Foreskin melanocyte (primary cell): ENCODE measurements at places on chromosomes 7 and 10.
A peak's percentile ranks its signal among the peaks of the same experiment; 100 is the strongest.

- DNase-seq: no peak
These were observed 252.4 kb upstream of the SEMA3A start for GRCh38 chr7:84446991-84447480.

DNA sequence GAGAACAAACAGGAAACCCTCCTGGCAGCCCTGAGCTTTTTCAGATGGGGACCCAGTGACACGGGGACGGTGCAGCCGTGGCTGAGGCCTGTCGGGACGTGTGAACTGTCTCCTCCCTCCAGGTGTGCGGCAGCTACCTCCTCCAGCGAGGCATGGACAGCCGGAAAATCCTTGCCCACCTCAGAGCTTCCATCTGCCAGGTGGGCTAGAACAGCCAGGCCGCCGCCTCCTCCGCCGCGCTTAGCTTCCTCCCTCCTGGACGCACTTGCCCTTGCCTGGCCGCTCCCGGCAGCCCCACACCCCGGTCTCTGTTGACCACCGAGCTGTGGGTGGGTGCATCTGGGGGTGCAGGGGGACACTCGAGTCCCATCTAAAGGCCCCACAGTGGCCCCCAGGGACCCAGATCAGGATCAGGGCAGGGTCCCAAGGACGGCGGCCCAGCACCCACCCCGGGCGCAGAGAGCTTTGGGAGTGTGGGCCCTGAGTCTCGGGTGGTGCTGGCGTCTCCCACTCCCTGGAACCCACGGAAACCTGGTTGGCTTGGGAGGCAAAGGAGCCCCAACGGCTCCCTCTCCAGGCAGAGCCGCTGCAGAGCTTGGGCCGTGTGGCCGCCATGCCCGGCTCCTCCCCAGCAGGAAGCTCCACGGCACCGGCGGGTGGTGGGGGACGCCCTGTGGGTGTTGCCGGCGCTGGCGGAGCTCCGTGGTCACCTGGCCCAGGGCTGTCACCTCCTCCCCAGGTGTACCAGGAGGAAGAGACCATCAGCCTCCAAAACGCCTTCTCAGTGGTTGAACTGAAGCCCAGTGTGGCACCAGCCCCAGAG, 32.9 kb upstream of the UTF1 start:
- DNase-seq: no peak

GRCh38 chr7:77326131-77326530, 90.0 kb downstream of the GSAP start:
- no peak for DNase-seq

DNA sequence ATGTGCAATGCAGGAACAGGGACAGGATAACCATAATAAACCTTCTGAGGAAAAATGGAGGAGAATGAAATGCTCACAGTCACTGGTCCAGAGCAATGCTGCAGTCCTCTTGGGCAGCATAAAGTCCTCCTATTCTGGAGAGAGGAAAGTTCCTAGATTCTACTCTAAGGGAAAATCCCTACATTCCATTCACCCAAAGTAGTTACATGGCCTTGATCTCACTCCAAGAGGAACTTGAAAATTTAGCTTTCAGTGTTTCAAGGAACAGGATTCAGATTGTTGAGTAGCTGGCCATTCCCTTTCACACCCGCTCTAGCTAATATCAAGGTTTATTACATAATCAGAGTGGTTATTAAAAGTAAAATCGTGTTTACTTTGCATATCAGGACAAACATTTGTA, 168.3 kb downstream of the CHRM2 start:
- DNase-seq: no peak

DNA sequence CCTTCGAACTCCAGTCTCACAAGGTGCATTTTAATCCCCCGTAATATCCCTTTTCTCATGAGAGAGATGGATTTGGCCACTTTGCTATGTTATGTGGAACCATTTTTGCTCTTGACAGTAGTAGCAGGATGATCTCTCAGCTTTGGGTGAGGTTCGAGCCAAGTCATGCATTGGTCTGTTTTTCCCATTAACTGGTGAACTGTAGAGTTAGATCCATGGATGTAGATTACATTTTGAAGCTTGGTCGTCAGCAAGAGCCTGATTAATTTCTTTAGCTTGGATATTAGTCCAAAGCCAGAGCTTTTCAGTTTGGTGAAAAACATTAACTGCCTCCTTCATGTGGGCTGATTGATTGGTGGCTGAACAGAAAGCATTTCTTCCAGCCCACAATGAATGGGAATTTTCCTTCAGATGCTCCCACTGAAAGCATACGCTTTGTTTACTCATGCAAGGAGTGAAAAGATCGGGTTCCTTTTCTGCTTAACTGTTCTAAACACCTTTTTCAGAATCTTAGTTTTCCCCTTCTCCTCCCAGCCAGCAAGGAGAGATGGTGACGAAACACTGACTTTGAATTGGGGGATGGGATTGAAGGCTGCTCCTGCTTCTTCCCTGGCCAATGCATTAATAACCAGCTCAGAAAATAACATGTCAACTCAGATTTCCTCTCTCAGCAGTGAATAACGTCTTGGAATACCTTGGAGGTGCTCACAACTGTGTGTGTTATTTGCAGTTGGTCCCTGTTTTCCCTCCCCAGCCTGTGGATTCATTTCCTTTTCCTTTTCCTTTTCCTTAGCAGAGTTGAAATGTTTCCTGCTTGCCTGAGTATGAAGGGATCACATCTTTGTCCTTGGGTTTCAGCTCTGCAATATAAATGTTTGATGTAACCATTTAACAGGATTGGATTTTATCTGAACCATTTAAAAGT, 351.8 kb upstream of the FZD8 start:
- no peak for DNase-seq

DNA sequence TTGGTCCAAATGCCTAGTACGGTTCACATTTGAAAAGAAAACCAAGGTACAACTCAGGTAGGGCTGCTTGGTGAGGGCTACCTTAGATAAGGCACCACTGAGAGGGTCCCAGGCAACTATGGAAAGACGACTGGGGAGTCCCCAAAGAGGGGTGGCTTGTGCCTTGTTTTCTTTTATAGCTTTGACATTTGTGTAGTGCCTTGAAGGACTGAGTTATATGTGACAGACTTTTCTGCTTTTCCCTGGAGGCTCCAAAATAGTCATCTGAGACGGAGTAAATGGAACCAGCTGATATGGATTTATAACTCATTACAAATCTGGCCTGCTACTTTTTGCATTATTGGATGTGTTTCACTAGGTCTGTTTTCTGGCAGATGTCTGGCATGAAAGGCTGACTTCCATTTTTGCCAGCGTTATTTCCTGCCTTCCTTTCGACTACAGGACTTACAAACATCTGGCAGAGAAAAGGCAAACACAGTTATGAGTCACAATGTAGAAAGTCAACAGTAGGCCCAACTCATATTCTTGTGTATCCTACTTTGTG, 88.2 kb upstream of the IMMP2L start:
- no peak for DNase-seq

- peak; percentile 60 for DNase-seq
These were observed 99.6 kb upstream of the DIP2C start for GRCh38 chr10:788796-789748.

- DNase-seq: no peak
These were observed 49.9 kb upstream of the CAMK2B start for GRCh38 chr7:44375236-44375699.

DNA sequence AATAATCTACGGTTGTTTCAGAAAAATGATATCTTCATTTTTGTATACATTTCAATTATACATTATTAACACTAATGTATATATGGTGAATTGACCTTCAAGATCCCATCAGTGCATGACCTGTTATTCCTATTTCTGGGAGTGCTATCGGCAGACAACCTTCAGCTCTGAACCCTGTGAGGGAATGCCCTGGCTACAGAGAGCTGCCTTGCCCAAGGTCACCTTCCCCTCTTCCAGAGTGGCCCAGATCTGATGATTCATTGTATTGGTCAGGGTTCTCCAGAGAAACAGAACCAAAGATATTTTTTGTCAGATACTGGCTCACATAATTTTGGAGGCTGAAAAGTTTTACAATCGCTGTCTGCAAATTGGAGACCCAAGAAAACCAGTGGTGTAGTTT, 235.5 kb downstream of the ZNF92 start:
- no peak for DNase-seq

GRCh38 chr7:12401538-12402364, 1.9 kb downstream of the VWDE start:
- no peak for DNase-seq

DNA sequence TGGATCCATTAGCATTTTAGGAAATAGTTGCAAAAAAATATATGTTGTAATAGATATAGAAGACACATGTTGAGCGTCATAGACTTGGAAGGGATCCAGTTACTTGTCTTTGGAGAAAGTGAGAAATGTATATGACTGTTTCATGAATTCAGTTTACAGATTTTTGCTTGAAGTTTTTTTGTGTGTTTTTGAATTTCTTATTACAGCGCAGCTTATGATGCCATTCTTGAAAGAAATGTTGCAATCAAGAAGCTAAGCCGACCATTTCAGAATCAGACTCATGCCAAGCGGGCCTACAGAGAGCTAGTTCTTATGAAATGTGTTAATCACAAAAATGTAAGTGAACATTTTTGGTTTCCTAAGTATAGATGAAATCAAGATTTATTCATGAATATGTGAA, 98.2 kb downstream of the MAPK8 start:
- no peak for DNase-seq

DNA sequence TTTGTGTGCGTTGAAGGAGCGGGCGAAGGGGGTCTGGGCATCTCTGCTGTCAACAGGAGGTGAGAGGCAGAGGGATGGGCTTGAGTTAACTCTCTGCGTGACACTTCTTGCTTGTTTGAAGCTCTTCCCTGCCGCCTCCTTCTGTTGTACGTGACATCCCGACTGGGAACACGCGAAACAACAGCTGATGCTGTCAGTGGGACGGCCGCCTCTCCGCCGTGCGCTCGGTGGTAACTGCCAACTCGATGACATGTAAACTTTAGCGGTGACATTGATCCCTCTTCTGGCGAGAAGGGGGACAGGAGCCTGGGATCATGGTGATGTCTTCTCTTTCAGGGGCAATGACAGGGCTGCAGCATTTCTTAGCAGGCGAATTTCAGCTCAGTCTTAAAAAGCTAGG, 394.5 kb downstream of the TYW1 start:
- DNase-seq: no peak

- DNase-seq: no peak
These were observed 7.0 kb upstream of the PDCD4 start for GRCh38 chr10:110864662-110865140.
